ENCODE measurements at places on chromosomes 11 and 22.

- no peak for DNase-seq
Measured at GRCh38 chr11:96015906-96016565, 92.1 kb upstream of the MTMR2 start.

GRCh38 chr11:63243533-63243932 is at the start of gene SLC22A25:
TSS of gene SLC22A25 (minus strand) at chr11:63243599. CDS start at chr11:63229652, 13,947 bp downstream.
- DNase-seq: no peak

DNA sequence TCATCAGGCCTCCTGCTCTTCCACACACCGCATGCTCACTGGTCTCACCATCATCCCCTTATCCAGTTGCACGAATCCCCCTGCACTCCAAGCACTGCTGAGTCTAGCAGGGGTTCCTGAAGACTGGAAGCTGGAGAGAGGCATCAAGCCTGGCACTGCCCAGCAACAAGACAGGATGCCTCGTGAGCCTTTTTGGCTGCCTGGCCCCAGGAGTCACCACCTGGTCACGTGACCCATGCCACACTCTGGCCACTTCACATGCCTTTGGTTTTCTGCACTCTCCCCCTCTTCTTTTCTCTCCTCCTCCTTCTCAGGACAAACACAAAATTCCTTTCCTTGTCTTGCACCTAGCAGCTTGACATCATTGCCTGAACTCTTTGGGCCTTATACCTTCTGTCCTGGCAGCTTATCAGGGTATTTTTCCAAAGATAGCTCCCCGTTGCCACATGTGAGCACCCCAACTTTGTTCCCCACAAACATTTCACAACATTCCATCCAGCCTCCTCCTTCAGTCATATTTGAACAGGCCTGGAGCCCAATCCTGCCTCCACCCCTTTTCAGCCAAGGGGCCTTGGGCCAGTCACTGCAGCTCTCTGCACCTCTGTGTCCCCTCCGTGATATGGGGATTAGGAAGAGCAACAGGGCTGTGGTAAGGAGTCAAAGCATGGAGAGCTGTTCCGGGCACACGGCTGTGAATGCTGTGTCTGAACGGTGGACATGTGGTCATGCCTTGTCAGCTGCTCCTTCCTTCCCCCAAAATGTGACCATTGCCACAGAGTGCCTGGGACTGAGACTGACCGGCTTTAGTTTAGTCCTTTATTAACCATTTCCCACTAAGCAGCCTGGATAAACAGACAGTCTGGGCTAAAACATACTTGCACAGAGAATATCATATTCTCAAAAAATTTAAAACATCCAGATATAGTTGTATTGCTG is 2.8 kb upstream of the PACSIN2 start:
- no peak for DNase-seq

GRCh38 chr11:100581318-100581717 is 105.8 kb upstream of the ARHGAP42 start:
- no peak for DNase-seq

GRCh38 chr11:13680501-13681264 is 12.2 kb downstream of the FAR1 start:
- no peak for DNase-seq

DNA sequence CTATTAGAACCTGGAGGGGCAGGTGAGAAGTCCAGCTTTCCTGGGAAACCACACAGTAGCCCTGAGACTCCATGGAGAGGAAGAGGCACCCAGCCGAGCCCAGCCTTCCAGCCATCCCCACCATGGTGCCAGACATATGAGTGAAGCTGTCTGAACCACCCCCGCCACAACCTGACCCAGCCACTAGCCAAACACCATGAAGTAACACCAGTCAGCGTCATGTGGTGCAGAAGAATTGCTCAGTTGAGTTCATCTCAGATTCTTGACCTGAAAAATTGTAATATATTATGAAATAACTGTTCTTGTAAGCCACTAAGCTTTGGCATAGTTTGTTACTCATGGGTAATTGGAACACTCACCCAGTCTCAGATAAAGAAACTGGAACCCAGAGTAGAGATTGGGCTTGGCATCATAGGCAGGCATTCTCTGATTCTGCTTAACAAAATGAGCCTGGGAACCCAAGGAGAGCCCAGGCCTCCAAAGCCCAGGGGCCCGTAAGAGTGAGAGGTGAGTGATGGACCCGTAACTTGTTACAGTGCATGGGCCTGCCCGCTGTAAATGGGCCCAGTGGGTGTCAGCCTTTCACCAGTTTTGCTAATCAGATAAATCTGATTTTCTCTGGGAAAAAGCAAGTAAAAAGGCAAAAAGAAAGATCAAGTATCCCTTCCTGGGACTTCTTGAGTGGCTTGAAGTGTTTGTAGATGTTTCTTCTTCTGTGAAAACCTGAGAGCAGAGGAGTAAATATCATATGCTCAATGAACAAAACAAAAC is 305.5 kb downstream of the DDX10 start:
- DNase-seq: no peak

GRCh38 chr11:119683783-119684182 is 45.2 kb downstream of the NECTIN1 start:
- no peak for DNase-seq

- no peak for DNase-seq
Measured at GRCh38 chr11:70788248-70789022, 390.1 kb downstream of the CTTN start.

GRCh38 chr11:6962673-6963072 is 36.4 kb downstream of the ZNF215 start:
- DNase-seq: no peak

DNA sequence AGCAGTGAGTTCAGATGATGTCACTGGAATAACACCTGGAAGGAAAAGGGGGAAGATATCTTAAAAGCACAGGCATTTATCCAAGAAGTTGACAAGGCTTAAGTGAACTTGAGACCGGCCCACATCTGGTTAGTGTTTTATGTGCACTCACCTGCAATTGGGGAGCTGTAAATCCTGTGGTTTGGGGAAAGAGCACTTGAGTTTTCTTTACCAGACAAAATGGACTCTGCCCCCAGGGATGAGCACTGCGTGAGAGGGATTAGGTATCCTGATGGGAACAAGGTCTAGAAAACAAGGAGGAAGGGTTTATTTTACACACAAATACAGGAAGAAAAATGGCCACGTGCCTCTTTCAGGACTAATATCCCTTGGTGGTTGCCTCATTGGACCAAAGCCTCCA is 15.2 kb downstream of the E2F8 start:
- DNase-seq: no peak

- DNase-seq: peak; percentile 55
Measured at GRCh38 chr11:103222806-103223205, 113.6 kb downstream of the DYNC2H1 start.

DNA sequence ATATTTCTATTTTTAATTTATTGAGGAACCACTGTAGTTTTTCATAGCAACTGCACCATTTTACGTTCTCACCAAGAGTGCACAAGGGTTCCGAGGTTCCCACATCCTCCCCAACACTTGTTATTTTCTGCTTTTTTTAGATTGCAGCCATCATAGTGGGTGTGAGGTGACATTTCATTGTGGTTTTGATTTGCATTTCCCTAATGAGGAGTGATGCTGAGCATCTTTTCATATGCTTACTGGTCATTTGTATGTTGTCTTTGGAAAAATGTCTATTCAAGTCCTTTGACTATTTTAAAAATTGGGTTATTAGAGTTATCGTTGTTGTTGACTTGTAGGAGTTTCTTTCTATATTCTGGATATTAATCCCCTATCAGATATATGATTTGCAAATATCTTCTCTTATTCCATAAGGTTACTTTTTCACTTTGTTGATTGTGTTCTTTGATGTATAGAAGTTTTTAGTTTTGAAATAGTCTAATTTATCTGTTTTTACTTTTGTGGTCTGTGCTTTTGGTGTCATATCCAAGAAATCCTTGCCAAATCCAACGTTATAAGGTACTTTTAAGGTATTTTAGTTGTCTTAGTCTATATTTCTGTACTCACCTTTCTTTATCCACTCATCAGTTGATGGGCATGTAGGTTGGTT is 9.0 kb downstream of the NEAT1 start:
- no peak for DNase-seq

DNA sequence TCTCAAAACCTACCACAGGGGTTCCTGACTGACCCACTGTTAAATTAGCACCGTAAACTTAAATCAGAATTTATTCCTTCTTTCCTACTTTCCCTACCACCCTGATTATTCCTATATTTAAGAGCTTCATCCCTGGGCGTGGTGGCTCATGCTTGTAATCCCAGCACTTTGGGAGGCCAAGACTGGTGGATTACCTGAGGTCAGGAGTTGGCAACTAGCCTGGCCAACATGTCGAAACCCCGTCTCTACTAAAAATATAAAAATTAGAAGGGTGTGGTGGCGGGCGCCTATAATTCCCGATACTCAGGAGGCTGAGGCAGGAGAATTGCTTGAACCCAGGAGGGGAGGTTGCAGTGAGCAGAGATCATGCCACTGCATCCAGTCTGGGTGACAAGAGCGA is 20.3 kb downstream of the ALG9 start:
- no peak for DNase-seq

- DNase-seq: no peak
Measured at GRCh38 chr11:69439127-69439526, 42.3 kb upstream of the LINC01488 start.

GRCh38 chr11:117171404-117172061 is 7.0 kb upstream of the SIDT2 start:
- DNase-seq: no peak

DNA sequence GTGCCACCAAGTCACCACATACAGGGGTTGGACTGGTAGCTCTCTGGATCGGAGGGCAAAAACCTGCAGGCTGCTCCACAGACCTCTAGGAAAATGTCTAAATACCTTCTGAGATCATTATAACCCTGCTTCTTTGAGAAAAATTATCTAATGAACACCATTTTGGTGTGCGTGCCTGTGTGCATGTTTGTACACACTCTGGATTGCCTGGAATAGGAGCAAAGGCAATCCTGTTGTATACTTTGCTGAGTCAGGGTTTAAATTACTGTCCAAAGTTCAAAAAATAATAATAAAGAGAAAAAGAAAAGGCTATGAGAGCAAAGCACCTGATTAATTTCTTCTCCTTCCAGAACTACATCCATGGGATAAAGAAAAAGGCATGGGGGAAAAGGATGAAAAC is 11.0 kb downstream of the JAML start:
- no peak for DNase-seq

- no peak for DNase-seq
Measured at GRCh38 chr22:32831584-32831983, 30.1 kb downstream of the TIMP3 start.

DNA sequence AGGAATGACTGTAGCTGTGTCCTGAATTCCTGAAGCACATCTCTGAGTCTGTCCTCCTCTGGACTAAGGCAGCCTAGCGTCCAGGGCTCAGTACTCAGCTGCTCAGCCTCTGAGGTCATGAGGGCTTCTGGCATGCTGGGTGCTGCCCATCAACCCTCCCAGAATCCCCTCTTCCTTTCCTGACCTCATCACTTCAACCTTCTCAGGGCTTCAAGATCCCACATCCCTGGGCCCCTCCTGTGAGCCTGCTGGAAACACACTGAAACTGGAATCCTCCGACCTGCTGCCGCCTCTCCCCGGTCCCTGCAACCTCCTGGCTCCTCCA is 803 bp downstream of the KRTAP5-8 start:
- DNase-seq: no peak

- DNase-seq: no peak
Measured at GRCh38 chr11:78166855-78167469, 21.5 kb downstream of the KCTD21 start.

DNA sequence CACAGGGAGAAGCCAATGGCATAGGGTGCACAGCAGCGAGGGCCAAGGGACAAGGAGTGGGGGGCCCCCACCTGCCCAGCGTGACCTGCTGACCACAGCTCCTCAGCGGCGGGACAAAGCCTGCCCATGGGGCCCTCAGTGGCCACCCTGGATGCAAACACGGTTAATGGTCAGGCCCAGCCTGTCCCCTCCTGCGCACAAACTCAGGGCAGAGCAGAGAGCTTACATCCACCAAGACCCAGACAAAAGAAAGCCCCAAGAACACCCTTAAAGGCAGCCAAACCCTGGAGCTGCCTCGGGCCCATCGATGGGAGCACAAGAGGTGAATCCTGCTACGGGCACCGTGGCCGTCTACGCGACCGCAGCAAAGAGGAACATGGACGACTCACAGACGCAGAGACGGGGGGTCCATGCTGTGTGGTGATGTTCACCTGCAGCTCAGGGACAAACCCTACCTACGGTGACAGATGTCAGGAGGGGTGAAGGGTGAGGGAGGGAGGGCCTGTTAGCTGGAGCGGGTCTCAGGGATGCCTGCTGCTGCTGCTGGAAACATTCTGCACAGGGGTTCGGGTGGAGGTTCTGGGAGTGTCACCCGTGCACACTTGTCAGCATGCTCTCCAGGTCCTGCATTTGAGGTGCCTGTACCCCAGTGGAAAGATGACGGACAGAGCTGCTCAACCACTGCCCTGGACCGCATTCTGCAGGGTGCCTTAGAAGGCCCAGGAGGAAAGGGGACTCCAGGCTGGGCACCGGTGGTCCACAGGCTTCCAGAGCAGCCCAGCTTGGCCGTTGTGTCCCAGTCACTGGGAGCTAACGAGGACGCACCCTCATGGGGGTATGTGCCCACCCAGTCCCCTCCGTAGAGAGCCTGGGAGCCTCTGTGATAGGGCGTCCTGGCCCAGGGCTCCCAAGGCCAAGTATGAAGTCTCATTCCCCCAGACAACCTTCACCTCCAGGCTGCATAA is 11.6 kb downstream of the ASCL2 start:
- no peak for DNase-seq

DNA sequence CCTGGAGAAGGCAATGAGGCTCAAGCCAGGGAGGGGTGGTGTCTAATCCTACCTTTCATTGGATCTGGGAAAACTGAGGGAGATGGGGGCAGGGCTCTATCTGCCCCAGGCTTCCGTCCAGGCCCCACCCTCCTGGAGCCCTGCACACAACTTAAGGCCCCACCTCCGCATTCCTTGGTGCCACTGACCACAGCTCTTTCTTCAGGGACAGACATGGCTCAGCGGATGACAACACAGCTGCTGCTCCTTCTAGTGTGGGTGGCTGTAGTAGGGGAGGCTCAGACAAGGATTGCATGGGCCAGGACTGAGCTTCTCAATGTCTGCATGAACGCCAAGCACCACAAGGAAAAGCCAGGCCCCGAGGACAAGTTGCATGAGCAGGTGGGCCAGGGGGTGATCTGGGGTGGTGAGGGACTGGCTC is at the start of gene FOLR1:
FOLR1 (plus strand) TSS at position 180 of the 421 bp plus-strand sequence; CDS start at position 214, 34 bp downstream.
- DNase-seq: no peak

- DNase-seq: no peak
Measured at GRCh38 chr11:67303132-67303834, at the start of gene SSH3. TSS of gene SSH3 (plus strand) at chr11:67303530. CDS start at chr11:67303626, 96 bp downstream.

- DNase-seq: peak; percentile 65
Measured at GRCh38 chr11:72683782-72684200, 9.6 kb upstream of the PDE2A start.

Measured in muscle of arm (tissue), 14 donors.